AG04450 (cell line): ENCODE measurements at places on chromosomes 5 and 9.

- DNase-seq: no peak
Measured at GRCh38 chr5:153824909-153825308, 213.8 kb downstream of the FAM114A2 start.

- DNase-seq: no peak
Measured at GRCh38 chr5:119359737-119360413, 4.1 kb downstream of the TNFAIP8 start.

- no peak for DNase-seq
Measured at GRCh38 chr9:121901616-121902015, 191.5 kb downstream of the TTLL11 start.

DNA sequence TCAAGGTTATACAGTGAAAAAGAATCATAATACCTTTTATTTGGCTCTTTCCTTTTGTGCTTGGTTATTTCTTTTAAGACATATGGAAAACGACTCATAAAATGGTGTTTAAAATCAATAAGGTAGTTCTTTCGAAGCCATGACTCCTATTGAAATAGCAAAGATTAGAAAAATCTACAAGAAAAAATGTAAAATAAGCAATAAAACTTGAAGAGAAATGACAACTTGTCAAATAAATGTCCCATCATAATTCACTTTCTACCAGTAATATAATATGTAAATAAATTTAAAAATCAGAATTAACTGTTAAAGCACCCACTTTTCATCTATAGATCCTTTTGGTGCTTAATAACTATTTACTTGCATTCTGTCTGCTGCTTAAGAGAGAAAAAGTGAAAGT, 12.5 kb downstream of the TEX10 start:
- no peak for DNase-seq

GRCh38 chr5:68679041-68679440, 414.8 kb upstream of the SLC30A5 start:
- no peak for DNase-seq

GRCh38 chr9:78533500-78533899, 236.6 kb downstream of the PSAT1 start:
- no peak for DNase-seq

- no peak for DNase-seq
Measured at GRCh38 chr5:147509041-147509709, 693 bp downstream of the DPYSL3 start.

DNA sequence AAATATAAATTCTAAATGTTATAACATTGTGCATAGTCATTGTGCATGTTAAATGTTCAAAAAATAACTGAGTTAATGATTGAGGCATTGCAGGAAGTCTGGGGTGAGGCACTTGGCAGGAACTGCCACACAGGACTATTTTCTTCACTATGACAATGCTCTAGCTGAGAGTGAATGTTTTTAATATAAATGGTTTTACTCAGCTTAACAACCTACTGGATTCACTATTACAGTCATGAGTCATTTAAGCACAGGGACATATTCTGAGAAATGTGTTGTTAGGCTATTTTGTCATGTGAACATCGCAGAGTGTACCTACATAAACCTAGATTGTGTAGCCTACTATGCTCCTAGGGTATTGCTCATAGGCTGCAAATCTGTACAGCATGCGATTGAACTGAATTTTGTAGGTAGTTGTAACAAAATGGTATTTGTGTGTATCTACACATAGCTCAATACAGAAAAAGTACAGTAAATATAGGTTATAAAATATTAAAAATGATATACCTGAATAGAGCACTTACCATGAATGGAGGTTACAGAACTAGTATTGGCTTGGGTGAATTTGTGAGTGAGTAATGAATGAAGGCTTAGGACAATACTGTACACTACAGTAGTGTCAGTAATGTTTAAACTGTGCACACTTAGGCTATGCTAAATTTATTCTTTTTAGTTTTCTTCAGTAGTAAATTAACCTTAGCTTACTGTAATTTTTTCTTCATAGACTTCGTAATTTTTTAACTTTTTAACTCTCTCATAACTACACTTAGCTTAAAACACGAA, 346.1 kb upstream of the PTGER4 start:
- DNase-seq: no peak

DNA sequence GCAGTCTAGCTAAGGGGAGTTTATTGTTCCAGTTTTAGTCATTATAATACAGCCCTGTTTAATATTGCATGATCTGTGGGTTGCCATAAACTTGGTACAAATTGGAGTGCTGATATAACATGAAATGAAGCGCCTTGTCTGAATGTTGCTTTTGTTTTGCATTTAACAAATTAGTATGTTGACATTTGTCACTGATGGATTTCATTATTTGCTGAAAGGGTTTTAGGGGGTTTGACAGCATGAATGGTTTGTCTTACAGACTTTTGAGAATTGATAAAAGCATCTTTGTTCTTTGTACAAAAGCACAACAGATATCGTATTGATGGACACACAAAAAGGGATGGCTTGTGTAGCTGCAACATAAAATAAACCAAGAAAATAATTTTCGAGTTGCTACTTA, 178.3 kb downstream of the AOPEP start:
- no peak for DNase-seq

DNA sequence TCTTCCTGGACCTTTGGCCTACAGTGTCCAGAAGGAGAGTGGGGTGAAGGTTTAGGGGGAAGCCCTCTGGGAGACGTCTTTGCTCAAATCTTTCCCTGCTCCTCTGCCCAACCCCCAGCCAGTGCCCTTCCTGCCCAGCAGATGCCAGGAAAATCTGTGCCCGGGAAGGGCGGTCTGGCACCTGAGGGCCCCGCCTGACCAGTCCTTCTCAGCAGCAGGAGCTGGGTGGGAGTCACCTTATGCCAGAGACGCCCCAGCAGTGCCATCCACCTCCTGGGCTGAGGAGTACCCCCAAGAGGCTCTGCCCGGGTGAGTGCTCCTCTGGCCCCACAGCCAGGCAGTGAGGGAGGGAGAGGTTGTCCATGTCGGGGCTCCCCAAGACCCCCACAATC, 14.9 kb upstream of the CERCAM start:
- no peak for DNase-seq

DNA sequence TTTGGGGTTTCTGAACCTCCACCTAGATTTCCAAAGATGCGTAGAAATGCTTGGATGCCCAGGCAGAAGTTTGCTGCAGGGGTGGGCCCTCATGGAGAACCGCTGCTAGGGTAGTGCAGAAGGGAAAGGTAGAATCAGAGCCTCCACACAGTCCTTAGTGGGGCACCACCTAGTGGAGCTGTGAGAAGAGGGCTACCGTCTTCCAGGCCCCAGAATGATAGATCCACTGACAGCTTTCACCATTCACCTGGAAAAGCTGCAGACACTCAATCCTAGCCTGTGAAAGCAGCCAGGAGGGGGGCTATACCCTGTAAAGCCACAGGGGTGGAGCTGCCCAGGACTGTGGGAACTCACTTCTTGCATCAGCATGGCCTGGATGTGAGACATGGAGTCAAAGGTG, 13.3 kb upstream of the HSDL2 start:
- no peak for DNase-seq

DNA sequence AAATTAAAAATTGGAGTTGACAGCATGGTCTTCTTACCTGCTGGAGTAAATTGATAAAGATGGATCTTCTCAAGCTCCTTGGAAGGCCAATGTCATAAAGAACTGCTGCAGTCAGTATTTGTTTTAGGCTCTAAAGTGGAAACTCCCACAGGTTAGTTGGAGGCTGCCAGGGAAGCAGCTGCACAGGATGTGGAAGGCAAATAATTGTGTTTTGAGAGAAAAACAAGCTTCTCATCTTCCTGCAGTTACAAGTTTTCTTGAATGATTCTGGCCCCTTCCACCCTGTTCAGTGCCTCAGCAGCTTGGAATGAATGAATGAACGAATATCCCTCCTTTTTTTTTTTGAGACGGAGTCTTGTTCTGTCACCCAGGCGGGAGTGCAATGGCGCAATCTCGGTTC, 13.9 kb downstream of the MROH2B start:
- DNase-seq: no peak

- DNase-seq: no peak
Measured at GRCh38 chr5:145283141-145283810, 551.9 kb downstream of the PRELID2 start.

DNA sequence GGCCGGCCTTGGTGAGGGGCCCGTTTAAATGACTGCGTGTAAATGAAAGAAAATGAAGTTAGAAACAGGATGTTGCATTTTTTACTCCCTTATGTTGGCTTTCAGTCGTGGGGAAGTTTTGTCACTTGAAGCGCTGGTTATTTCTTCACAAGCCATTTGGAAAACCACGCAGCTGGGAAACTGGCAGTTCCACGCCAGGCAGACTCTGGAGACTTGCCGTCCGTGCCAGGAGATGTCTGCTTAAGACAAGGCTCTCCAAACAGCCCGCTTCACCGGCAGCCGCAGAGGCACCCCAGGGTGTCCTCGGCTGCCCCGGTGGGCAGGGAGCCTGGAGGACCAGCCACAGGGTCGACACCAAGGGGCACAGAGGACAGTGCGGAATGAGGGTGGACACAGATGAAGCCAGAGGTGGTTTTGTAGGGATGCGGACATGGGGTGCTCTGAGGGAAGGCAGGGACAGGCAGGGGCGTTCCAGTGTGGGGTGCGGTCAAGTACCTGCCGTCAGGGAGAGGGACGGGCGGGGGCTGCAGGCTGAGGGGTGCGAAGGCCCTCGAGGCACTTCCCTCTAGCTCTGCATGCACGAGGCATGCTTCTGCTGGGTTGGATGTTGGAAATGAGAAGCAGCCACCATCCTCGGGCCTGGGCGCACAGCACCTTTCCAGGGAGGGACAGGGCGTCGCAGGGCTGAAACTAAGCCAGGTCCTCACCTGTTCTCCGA, 11.1 kb upstream of the AJM1 start:
- no peak for DNase-seq

- no peak for DNase-seq
Measured at GRCh38 chr9:99244344-99245260, 22.5 kb downstream of the SEC61B start.

GRCh38 chr9:135478829-135479468, 633 bp upstream of the PPP1R26 start:
- no peak for DNase-seq

- DNase-seq: no peak
Measured at GRCh38 chr5:30572279-30572678, 621.2 kb upstream of the CDH6 start.

DNA sequence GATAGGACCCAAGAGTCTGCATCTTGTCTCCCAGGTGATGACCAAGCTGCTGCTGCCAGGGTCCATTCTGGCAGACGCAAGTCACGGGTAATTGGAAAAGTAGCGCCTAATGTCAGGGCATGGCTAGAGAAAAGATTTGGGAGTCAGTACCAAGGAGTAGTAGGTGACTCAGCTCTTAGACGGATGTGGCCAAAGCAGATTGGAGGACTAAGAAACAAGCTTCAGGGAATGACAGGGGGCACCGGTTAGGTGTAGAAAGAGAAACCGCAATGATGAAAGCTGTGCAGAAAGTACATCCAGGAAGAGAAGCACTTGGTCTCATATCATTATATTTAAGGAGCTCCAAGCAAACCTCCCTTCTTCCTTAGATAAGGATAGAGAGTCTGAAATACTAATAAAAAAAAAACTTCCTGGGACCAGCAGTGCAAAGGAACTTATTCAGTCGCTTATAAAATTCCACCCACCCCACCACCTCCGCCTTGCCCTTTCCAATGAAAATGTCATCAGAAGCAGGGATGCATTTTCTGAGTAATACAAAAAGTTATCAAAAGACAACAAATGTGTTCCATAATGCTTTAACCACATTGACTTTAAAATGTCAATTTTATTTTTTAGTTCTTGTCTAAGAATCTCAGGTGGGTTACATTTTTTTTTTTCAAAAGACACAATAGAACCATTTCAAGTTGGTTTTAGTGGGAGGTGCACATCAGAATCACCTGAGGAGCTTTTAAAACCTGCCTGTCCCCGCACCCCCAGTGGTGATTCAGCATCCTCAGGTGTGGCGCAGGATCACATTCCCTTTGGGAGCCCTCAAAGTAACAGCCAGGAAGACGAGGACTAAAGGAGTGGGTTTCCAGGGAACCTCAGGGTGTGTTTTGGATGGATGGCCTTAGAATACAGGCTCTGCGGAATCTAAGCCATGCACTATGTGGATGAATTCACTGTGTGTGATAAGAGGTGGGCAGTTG, 31.2 kb downstream of the PTPN3 start:
- no peak for DNase-seq

DNA sequence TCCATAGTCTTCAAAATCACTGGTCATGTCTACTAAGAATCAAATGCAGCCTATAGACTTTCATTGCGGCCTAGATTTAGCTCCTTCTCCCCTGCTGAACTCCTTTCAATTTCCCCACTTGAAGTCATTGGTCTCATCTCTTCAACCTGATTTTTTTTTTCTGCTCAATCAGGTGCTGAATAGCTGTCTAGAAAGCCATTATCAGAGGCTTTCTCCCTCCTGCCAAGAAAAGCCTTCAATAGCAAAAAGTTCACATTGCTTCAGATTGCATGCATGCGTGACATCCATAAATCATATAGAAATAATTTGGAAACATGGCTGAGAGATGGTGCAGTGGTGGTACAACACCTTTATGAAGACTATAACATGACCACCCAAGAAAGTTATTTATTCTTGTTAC, 316.2 kb downstream of the PLK2 start:
- DNase-seq: no peak

DNA sequence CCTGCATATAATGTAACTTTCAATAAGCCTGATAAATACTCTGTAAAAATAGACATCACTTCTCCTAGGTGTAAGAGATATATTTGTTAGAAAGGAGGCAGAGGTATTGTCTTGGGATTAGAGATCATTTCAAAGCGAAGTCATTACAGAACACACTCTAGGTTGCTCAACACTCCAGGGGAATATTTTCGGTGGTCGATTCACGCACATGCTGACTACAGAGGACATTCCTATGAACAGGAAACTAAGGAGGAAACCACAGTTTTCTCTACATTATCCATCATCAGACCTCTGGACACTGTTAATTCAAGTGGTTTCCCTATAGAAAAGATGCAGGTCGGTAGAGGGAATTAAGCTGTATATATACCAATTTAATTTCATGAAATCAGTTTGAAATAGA, 370.0 kb downstream of the NDUFS4 start:
- DNase-seq: no peak

DNA sequence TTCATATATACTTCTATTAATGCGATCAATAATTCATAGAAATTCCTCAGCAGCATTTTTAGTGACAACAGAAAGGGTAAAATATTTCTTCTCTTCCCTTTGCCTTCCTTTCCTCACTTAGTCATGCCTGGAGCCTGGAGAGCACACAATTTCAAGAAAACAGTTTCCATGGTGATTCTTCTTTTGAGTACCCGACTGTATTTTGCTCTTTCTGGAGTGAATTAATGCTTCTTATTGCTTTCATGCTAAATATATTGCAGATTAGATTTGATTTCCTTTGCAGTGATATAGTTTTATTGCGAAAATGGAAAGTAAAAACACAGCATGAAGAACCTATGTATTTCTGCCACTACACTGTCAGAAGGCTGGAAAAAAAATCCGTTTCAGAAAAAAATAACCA, 153.5 kb downstream of the PPP2R2B start:
- no peak for DNase-seq

GRCh38 chr9:111161015-111161415, 122.7 kb upstream of the LPAR1 start:
- DNase-seq: peak; percentile 36
